Fibroblast of villous mesenchyme (primary cell): ENCODE measurements at places on chromosomes 1 and 21.
A peak's percentile ranks its signal among the peaks of the same experiment; 100 is the strongest.

DNA sequence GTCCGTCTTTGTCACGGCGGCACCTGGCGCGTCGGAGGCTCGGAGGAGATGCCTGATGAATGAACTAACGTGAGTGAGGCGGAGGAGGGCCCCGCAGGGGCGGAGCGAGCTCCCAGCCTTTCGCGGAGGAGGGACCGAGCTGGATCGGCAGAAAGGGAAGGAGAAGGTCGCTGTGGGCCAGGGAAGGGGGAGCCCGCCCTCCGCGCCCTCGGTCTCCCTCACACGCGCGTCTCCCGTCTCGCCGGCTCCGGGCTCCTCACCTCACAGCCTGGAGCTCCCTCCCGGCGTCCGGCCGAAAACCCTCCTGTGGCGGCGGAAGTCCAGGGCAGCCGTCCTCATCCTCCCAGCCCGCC is 519 bp downstream of the ZNF496 start:
- DNase-seq: peak; percentile 81

DNA sequence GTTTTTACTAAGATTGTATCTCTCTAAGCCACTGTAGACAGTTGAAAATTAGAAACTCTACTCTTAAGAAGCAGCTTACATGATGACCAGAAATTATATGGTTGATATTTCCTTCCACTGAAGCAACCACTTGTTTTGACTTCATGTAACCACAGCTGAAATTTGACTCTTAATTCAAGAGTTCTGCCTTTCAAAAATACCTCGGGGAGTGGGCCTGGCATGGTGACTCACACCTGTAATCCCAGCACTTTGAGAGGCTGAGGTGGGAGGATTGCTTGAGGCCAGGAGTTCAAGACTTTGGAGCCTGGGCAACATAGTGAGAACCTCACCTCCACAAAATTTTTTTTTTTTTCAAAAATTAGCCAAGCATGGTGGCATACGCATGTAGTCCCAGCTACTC is 4.3 kb downstream of the AMPD1 start:
- no peak for DNase-seq

DNA sequence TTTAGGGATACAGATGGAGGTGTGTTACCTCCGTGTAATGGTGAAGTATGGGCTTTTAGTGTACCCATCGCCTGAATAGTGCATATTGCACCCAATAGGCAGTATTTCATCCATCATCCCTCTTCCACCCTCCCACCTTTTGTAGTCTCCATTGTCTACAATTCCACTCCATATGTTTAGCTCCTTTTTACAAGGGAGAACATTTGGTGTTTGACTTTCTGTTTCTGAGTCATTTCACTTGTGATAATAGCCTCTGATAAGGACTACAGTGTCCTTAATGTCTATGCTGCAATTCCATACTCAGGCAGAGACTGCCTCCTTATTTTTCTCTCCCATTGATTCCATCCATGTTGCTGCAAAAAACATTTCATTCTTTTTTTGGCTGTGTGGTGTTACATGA is 48.7 kb downstream of the OVGP1 start:
- no peak for DNase-seq

DNA sequence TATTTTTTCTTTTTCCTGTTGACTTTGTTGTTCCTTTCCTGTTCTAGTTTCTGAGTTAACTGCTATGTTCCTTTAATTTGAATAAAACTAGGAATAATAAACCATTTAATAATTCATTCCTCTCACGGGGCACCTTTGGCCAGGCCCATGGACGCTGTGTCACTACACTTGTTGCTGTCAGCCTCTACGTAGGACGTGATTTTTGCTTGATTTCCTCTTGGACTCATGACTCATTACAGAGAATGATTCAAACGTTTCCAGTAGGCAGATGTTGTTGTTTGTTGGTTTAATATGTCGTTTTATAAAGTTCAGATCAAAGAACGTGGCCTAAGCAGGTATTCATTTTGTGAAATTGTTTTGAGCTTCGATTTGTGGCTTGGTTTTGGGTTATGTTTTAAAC is 9.1 kb upstream of the SLC19A1 start:
- DNase-seq: peak; percentile 74

DNA sequence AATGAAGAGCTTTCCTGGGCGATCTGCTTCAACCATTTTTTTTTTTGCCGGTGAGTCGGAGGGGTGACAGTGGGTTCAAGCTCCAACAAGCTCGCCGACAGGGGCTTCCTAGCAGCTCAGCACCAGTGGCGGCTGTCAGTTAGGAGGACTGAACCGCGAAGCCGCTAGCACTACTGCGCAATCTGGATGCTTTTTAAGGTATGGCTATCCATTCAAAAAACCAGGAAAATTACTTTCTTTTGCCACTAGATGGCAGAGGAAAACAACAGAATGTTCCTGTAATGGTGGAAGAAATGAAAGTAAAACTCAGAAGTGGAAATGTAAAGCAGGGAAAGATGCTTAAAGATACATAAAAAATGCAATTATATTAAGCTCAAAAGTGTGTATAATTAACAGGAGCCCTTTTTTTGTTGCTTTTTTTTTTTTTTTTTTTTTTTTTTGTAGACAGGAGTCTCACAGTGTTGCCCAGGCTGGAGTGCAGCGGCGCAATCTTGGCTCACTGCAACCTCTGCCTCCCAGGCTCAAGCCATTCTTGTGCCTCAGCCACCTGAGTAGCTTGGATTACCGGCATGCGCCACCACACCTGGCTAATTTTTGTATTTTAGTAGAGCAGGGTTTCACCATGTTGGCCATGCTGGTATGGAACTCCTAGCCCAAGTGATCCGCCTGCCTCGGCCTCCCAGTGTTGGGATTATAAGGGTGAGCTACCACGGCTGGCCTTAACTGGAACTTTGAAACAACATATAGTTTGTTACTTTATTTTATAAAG is 8.5 kb downstream of the KYAT3 start:
- peak; percentile 79 for DNase-seq

- DNase-seq: no peak
These were observed 543.9 kb downstream of the AJAP1 start for GRCh38 chr1:5198328-5198727.
